Non-pigmented ciliary epithelial cell (primary cell): ENCODE measurements at places on chromosomes 3 and 15.

DNA sequence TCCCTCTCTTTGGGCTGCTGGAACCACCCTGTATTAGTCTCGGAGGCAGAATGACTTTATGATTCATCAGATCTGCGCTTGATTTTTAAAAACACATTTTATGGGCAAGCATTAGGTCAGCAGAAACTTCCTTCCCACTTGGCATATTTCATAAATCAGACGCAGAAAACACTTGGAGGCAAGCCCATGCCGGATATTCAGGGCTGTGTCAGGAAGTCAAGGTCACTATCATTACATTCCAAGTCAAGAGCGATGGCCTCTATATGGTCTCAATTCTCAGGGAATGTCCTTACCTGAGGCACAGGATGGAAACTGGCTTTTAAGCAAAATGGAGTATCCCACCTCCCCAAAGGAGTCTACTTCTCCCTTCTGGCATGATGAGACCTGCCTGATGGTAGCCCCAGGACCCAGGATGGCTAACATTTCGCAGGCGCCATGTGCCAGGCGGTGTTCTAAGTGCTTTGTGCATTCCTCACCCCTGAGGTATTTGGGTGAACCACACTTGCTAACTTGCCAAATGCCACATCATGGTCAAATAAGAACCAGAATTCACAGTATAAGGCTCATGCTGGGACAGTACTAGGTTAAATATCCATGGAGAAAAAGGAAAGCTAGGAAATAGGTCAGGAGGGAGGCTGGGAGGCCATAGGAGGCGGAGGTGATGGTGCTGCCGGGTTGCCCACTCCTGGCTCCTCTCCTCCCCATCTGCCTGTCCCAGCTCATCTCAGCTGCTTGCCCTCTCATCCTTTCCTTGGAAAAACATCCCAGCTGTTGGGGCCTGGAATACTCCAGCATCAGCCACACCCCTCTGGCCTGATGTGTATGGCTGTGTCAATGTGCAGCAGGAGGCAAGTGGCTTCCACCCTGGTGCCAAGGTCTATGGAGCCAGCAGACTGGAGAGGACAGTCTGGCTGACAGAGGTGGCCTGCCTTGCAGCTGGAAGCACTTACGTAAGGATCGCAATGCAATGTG lies 18.8 kb downstream of the BCL2L10 start:
- peak; percentile 66 for DNase-seq

DNA sequence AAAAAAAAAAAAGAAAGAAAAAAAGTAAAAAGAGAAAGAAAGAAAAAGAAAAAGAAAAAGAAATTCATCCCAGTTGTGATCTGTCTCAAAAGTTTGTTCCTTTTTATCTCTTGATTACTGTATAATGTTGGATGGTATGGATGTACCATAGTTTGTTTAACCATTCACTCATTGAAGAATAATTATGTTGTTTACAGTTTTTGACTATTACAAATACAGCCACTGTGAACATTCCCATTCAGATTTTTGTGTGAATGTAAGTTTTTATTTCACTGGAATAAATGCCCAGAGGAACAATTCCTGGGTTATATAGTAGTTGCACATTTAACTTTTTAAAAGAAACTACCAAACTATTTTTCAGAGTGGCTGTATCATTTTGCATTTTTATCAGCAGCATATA lies 10.3 kb upstream of the CCR8 start:
- no peak for DNase-seq

DNA sequence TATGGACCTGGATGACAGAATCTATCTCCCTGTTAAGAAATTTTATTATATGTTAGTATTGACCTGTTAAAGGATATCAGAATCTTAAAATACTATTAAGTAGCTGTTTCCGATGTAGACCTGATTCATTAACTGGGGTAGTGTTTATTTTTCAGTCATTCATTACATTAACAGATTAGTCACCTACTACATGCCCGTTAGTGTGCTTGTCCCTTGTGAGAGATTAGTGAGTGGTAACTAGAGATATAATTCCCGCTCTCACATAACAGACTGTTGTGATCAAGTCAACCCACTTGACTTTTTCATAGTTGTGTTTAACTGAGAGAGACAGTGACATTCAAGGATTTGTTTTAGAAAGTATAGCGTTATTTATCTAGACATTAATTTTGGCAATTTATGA lies 166.8 kb downstream of the TCF12 start:
- DNase-seq, result no peak

- no peak for DNase-seq
Observed at GRCh38 chr3:44883213-44883955, 9.0 kb downstream of the TGM4 start.

DNA sequence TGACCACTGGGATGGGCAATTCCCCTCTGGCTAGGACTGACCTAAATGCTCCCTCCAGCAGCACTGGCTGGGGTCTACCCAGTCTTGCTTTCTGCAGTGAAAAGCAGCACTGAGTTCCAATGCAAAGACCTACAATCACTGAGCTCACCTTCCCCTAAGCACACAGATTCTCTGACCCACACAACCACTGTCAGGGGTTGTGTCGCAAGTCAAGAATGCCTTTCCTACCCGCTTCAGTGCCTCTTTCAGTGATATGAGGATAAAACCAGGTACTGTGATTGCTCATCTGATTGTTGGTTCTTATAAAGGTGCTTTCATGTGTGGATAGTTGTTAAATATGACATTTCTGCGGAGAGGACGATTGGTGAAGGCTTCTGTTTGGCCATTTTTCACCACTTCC lies 345.6 kb downstream of the GAP43 start:
- no peak for DNase-seq

DNA sequence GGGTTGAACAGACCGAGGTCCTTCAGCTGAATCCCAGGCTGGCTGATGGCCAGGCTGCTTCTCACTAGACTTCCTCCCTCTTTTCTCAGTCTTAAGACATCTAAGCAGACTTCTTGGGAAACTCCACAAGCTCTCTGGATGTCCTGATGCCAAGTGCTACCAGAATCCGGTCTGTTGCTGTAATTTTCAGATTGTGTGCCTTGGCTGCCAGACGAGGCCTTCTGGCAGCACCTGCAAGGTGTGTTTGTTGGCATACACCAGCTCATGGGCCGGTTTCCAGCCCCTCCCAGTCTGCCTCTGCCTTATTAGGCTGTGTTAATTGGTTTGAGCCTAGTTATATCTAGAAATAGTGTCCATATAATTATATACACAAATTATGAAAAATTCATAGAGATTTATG lies 120.6 kb downstream of the TNIK start:
- DNase-seq, result no peak

DNA sequence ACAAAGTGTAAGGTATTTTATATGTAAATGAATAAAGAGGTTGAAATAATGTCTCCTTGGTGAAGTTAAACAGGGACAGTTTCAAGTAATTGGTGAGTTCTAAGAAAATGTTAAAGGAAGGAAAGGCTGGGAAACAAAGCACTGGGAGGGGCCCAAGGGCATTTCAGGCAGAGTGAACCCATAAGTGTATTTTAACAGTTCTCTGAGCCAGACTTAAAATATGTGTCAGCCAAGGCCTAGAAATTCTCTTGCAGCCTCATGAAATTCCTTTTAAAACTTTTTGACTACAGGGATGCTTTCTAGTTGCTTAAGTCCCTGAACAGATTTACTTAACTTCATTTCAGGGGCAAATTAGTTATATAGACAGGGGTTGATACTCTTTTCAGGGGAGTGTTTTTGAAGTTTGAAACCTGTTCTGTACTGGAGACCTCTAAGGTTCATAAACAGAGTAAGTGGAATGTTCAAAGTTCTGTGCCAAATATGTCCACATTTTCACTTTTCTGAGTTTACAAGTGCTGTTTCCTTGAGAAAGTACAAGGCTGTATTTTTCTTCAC lies 77.6 kb downstream of the GALK2 start:
- DNase-seq, result no peak

- DNase-seq, result no peak
Observed at GRCh38 chr3:123111640-123112039, 44.8 kb downstream of the PDIA5 start.

DNA sequence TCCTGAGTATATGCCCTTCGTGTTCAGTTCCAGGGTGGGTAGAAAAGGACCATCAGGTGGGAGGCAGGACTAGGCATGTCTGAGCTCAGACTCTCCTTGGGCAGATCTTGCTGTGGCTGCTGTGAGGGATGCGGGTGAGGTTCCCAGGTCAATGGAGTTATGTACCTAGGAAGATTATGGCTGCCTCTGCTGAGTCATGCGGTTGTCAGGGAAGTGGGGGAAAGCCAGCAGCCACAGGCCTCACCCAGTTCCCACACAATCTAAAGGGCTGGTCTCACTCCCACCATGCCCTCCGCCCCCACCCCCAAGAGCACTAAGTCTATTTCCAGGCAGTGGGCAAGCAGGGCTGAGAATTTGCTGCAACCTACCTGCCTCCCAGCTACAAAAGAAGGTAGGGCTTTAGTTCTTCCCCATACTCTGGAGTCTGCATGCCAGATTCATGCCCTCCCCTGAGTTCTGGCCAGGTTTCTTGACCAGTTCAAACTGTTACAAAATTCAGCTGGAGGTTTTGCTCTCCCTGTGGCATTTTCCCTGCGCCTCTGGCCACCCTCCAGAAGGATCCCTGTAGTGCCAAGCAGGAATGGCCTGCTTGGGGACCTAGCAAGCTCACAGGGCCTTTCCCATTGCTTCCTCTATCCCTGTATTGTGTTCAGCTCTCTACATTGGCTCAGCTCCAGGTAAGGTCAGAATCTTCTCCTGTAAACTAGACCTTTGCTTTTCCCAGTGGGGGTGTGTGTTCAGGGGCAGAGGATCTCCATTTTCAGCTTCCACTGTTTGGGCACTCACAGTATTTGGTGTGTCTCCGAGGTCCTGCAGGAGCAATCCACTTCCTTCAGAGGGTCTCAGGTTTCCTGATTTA lies 12.7 kb upstream of the TMCO5A start:
- no peak for DNase-seq

- DNase-seq, result peak; percentile 75
Observed at GRCh38 chr3:53130179-53131061, at the start of gene RFT1. Gene RFT1 (minus strand): TSS chr3:53130435. CDS start chr3:53130400, 35 bp downstream.

DNA sequence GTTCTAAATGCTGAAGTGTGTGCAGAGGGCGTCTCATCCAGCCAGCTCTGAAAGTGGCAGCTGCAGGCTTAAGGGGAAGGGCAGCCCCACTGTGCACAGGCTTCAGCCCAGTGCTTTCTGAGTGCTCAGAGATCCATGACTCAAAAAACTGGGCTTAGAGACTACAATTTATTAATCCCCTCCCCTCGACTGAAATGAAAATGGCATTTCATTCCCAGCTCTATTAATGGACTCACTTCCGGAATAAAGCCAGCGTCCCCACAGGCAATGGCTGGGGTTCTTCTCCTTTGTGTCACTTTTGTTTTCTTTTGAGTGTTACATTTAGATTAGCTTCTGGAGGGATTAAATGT lies 55.5 kb upstream of the PLXNA1 start:
- DNase-seq, result no peak

DNA sequence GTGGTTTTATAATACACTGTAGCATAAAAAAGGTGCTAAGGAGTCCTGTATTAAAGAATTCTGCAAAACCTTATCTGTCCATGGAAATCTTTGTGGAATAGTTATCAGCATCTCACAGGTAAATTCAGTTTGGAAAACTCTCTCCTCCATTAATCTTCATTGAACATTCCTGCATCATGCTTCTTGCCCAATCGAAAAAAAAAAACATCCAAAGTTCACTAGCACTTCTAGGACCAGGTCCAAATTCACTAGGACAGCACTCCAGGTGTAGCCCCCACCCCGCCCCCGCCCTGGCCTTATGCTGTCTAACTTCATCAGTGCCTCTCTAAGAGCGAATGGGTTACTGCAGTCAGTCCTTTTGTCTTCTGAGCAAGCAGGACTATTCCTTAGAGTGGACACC lies 138.6 kb downstream of the PLD1 start:
- DNase-seq, result no peak

GRCh38 chr15:68816795-68817303 lies 3.8 kb downstream of the ANP32A start:
- DNase-seq, result no peak

DNA sequence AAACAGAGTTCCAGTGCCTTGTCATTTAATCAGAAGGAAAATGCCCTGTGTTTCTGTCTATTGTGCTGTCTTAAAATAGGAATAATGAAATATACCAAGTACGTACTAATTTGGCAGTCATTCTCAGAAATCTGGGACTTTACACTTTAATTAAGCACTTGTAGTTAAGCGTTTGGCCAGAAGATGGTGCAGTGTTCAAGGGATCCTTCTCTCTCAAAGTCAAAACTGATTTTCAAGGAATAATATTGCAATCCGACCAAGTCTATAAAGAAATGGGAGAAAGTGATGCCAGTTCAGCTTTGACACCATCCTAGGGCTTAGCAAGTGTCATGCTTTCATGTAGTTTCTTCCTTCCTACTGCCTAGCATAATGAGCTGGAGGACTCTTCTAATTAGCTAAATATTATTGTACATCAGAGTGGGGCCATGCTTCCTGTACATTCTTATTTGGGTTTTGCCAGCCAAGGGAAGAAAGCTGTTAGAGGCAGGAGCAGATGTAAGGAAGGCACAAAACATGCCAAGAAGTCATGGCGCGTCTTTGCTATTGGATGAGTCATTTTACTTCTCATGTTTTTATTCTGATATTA lies 64.8 kb downstream of the SAMMSON start:
- peak; percentile 23 for DNase-seq

DNA sequence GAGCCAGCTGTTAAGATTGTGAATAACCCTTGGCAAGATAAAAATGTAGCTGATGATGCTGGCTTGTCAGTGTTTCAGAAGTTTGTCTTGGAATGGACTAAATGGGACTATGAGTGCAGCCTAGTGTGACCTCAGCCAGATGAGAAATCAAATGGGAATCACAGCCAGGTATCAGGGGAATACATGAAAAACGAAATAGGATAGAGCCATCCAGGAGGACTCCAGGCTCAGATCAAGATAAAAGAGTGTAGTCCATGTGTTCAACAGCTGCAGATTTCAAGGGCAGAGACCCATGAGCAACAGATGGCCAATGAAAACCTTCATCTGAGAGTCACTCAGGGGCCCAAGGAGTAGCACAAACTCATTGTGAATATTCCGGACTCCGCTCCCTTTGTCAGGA lies 1080.9 kb upstream of the CADM2 start:
- DNase-seq, result no peak

GRCh38 chr15:39181940-39182339 lies 398.9 kb upstream of the THBS1 start:
- no peak for DNase-seq

DNA sequence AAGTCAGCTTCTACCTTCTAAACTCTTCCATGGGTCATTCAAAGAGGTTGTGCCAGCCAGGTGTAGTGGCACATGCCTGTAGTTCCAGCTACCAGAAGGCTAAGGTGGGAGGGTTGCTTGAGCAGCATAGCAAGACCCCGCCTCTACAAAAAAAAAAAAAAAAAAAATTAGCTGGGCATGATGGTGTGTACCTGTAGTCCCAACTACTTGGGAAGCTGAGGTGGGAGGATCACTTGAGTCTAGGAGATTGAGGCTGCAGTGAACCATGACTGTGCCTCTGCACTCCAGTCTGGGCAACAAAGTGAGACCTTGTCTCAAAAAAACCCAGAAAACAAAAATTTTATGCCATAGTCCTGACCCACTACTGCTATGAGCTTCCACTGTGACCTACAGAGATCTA lies 126.8 kb downstream of the MDFIC2 start:
- DNase-seq, result no peak

- no peak for DNase-seq
Observed at GRCh38 chr15:31387479-31388118, 61.0 kb downstream of the KLF13 start.

GRCh38 chr3:120763601-120764000 lies 21.1 kb downstream of the GTF2E1 start:
- no peak for DNase-seq
